Posterior vena cava (tissue), 2 donors: ENCODE measurements at places on chromosomes 3 and 15. TPM values are rescaled to one million over a fixed set of nuclear protein-coding genes. Genes with fewer than 3 reads are reported as not detected.

DNA sequence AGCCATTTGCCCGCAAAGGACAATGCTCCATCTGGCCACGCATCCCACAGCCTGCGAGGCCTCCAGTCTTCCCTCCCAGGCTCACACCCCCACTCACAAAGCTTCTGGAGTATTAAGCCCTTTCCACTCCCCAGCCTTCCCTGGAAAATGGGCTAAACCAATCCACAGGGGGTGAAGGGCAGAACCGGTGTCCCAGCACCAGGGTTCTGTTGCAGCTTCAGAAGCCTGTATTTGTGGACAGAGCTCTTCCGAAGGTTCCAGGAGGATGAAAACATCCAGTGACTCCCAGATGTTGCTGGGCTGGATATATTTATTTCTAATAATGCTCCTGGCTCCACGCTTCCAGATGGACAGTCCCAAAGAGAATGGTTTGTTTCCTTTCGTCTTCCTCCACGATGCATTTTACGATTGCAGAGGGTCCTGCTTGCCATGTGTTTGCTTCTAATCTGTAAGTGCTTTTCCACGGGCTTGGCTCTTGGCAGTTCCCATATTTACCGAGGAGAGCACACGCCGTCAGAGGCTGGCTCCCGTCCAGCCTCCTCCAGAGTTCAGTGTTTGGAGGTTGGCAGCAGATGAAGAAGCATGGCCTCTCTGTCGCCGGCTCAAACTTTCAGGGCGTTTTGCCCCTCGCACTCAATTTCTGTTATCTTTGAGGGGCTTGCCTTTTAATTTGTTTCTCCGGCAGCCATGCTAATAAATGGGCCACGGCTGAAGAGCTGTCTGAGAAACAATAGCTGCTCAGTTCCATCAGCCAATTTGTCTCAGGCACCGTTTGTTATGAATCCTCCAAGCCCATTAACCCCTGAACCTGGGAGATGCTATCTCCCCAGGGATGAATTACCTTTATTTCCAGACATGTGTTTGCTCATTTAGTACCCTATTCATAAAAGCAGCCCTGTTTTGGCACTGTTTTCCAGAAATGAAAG is 367.9 kb upstream of the PROK2 start:
- peak; percentile 88 for DNase-seq

DNA sequence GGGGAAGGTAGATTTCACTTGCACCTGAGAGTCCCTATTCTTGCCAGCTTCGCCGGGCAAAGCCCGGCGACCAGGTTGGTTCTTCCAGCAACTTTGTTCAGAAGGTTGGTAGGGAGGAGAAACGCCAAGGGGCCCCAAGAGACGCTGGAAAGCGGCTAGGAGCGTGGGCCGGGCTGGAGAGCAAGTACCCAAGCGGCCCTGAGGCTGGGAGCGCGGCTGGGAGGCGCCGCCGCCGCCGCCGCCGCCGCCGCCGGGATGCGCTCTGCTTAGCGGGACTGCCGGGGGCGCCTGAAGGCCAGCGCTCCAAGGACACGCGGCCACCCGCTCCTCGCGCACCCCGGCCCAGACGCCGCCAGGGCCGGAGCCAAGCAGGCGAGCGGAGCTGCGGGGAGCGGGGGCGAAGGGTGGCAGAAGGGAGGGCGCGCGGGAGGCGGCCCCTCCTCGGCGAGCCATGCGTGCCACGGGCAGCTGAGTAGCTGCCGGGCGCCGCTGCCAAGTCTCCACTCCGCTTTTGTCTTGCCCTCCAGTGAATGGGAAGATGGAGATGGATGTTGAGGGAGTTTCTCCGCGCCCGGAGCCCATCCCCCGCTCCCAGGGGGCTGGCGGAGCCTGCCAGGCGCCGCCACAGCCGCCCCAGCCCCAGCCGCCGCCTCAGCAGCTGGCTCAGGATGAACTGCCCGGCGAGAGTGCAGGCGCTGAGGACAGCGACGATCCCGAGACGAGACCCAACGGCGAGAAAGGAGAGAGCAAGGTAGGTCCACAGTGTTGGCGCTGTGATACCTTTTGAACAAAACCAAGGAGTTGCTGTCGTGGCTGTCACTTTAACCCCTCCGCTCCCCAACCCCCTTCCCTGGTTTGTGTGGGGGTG is 227.4 kb upstream of the AZI2 start:
- DNase-seq, result no peak

- DNase-seq, result no peak
Measured at GRCh38 chr3:38365469-38366062, 19.0 kb downstream of the XYLB start.

DNA sequence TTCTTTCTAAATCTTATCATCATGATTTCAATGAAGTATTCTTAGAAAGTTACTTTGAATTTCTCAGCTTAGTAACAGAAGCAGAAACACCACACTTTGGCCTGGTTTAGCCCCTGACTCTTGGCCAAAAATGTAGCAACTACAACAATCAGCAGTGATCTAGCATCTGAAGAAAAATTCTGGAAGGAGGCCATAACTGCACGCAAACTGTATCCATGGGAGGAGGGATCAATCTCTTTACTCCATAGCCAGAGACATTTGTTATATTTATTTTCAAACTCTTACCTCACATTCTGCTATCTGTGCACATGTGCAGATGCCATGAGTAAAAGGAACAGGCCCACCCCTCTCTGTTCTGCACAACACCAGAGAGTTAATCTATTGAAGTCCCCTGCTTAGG is 251.0 kb upstream of the P2RY1 start:
- no peak for DNase-seq

Gene TTLL13
- total RNA-seq, result not detected

Gene CHL1
- 7.8 TPM for total RNA-seq

Gene DNAH12
- total RNA-seq, result 0.05 TPM

Gene TMCC1
- 47.7 TPM for total RNA-seq
